D341Med (cell line): ENCODE measurements at places on chromosomes 2 and 18.

DNA sequence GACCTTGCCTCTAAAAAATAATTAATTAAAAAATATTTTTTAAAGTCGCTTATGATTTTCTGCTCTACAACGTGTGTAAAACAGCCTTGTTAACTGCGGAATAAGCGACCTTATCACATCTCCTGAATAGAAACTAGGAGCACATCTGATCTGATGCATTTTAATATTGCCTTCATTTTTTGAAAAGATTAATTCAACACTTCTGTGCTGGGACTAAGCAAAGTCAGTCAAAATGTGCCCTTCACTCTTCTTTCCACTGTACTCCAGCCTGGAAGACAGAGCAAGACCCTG lies 12.6 kb downstream of the CLEC4F start:
- DNase-seq = no peak

GRCh38 chr2:120563616-120564015 lies 172.1 kb upstream of the GLI2 start:
- DNase-seq = no peak

GRCh38 chr2:153462338-153462859 lies 16.2 kb downstream of the RPRM start:
- DNase-seq = no peak

DNA sequence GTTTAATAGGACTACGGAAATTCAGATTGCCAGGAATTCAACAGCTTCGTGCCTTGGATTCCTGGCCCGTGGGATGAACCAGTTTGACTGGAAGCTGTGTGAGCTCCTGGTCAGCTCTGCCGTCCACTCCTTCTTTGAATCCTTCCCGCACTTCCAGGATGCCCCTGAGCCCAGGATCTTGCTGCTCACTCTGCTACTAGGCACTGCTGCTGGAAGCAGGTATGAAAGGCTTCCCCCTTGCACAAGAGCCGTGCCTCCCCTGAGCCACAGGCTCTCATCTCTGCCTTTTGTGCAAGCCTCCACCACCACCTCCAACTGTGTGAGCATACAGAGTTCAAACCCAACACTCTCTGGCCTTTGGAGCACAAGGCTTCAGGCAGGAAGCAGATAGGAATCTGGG lies 34.9 kb downstream of the EN1 start:
- DNase-seq = no peak

DNA sequence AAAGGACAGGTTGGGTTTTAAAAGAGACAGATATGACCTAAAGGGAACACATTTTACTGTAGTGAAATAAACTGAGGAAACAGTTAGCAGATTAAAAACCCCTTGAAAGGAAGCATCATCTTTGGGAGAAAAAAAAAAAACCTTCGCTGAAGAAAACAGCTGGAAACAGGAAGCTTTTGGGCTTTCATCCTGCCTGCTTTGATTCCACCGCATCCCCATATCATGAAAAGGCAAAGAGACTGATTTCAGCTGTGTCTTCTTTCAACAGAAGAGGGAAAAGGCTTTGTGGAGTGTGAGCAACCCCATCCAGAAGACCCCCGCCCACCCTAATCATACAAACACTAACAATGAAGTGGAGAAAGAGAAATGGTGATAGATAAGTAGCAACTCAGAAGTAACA lies 86.4 kb downstream of the TCF4 start:
- DNase-seq = no peak

DNA sequence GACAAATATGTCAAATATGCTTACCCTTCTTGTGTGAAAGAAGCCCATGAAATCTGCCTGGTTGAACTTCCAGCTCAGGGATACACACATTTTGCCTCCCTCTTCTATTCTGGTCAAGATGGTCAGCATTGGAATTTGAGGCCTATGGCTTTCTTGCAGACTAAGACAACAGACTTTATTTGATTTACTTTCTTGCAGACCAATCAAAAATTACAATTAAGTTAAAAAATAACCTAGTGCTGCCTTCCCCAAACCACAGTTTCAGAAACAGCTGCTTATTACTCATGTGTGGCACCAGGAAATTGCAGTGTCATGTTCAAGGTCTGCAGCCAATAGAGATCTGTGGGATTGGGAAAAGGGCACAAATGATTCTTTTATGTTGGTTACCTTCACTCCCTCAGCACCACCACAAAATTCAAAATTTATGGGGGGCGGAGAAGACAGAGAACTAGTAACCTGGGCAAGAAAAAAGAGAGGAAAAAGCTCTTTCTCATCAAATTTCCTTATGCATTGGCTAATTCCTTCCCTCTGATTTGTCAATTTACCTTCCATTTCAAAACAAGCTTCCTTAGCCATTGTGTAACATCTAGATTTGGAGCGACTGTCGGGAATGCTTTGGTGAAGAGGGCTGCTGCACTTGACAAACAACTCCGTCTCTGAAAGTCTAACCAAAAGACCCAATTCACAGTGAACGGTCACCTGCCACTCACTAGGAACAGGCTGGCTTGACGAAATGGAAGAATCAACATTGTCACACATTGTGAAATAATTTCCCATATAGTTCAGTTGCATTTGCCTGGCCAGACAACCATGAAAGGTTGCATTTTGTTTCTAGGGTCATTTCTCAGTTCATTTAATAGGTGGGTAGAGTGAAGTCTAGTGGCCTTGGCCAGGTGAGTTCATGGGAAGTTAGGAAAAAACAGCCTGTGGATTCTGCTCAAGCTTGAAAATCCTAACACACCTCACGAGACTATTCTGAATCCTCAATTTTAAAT lies 100.4 kb upstream of the FZD5 start:
- DNase-seq = no peak

DNA sequence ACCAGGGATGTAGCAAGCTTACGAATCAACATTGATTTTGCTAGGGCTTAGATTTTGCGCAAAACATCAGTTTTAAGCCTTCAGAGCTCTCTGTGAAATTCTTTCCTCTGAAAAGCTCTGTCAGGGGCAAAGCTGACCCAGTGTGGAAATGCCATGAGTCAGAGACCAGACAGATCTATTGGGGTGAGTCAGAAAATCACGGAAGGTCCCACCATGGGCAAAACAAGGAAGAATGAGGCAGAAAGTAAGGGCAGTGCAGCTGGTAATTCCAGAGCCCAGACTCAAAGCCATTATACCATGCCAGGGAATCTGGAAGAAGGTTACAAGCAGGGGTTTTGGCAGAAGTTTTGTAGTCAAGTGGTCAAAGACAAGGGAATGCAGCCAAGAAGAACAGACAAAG lies 256.6 kb upstream of the CTAGE1 start:
- no peak for DNase-seq

DNA sequence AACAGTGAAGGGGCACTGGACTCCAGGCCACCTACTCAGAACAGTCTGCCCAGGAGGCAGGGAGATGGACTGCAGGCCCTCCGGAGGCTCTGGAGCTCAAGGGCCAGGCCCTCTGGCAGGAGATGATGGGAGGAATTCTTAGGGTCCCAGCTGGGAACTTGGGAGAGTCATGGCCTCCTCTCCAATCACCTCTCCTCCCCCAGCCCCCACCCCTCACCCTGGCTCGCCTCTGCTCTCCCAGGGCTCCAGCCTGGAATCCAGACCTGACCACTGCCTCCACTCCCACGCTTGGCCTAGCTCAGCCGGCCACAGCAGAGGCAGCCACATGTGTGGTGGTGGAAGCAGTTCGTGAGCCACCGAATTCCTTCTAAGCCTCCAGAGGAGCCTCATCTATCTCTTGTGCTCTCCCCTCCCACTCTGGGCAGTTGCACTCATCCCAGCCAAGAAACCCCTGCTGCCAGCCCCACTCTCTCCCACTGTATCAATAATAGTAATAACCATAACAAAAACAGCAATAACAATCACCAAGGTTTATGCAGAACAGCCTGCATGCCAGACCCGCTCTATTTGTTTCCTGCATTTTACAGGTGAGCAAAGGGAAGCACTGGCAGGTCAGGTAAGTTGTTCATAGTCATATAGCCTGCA lies 67.4 kb downstream of the TNS1 start:
- DNase-seq = no peak

DNA sequence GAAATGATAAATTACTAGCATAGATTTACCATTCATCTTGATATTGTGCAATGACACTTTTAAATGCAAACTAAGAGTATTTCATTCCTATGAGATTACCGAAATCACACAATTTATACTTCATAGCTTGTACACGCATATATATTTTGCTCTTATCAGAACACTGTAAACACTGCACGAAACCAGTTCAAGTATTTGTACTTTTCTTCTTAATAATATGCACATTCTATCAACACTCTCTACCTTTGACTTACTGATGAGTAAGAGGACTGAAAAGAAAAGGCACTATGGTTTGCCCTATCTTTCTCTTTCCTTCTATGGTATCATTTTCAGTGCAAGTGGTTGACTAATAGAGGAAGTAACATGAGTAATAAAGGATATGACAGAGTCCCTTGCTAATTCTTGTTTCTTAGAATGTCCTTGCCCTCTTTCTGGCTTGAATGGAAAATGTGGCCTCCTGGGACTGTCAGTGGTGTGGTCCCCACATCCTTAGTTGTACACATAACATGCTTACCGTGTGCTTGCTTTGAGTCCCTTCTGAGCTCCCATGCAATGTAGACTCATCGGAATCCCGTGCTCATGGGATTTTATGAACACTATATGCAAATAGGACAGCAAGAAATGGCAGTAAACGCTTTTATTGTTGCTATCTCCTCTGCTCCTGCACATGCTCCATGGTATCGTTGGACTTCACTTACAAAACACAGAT lies 363.5 kb upstream of the TNP1 start:
- no peak for DNase-seq

DNA sequence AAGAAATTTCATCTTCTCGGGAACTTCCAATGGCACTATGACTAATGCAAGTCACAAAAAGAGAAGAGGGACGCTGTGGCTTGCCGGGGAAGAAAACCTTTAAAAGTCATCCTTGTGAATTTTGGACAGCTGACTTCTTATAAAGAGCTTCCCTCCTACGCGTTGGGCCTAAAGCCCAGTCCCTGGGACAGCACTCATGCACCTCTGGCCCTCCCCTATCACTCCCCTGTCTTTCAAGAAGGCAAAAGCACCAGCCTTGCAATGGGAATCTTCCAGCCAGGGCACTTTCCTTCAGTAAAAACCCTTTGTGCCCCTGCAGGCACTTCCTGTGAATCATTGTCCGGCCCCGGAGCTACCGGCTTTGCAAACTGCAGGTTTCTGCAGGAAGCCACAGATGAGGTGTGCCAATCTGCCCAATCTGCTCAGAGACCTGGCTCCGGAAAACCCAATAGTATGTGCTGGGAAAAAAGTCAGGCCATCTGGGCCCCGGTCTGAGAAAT lies 7.1 kb downstream of the MREG start:
- no peak for DNase-seq

DNA sequence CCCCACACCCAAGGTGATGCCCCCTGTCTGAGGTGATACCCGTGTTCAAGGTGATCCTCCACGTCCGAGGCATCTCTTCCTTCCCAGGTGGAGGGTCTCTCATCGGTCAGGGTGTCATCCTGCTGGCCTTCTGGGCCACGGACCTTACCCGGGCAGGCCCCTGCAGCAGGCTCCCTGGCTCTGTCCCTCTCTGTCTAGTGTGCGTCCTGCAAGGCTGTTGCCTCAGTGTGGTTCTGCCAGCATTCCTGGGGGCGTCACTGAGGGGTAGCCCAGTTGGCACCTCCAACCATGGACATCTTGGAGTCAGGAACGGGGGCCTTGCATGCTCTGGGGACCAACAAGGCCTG lies 5.6 kb upstream of the PER2 start:
- DNase-seq = no peak
